Bone marrow (tissue), 2 donors: ENCODE measurements at places on chromosomes 12 and 14.

DNA sequence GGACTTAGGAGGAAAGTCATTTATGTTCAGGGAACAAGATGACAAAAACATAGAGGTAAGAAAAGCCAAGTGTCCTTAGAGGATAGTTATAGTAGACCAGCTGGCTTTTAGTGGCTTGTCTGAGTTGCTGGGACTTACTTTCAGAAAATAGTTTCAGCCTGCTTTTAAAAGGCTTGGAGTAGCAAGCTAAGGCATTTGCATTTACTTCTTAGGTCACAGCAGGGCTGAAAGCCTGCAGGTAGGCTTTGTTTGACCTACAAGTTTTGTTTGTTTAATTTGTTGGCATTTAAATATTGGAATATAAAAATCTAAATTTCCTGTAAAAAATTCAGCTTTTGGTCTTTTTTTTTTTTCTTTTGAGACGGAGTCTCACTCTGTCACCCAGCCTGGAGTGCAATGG, 5.1 kb downstream of the ACSS3 start:
- DNase-seq = no peak

GRCh38 chr12:70005864-70006618, 181.0 kb downstream of the MYRFL start:
- no peak for DNase-seq

DNA sequence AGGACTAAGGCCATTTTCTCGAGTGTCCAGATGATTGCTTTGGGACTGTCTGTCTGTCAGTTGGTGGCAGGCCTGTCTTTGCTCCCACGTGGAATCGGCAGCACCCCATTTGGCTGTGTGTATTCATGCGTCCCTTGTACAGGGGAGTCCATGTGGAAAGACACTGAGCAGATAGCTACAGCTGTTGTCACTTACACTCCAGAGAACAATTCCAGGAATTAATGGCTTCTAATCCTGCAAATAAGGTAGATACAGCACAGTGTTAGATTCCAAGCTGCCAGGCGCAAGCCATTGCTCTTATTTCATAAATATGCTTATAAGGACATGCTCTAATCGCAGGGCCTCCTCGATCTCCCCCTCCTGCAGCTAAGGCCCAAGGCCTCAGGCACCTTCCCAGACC, 208.8 kb downstream of the VRK1 start:
- no peak for DNase-seq

GRCh38 chr12:54596526-54596946, 8.1 kb upstream of the PPP1R1A start:
- DNase-seq = no peak

- no peak for DNase-seq
These were observed 7.4 kb downstream of the TXNRD1 start for GRCh38 chr12:104222976-104223375.

DNA sequence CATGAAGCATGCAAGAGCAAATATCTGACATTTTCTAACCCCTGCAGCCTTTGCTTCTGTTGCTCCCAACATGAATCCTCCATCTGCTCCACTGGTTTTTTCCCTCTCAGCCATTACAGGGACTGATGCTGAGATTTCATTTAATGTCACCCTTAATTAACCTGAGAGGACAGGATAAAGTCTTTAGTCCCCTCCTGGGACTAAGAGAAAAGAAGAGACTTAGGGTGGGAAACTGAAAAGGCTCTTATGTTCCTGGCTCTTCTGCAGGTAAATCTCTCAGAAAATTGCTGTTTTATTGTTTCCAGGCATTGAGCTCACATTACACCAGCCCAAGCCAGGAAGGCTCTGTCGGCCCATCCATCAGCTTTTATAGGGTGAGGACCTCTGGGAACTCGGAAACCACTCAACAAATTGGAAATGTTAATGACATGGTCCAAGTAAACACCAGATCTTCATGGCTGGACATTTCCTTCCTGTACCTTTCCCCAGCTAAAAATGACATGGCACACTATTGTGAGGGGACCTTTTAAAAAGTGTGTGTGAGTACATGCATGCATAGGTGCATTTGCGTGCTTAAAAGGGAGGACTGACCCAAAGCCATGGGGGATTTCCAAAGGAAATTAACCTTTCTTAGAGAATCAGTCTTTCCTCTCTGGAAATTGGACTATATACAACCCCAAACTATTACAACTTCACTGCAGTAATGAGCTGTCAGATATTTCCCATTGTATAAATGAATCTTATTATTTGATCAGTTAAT, 408.1 kb upstream of the TMTC1 start:
- no peak for DNase-seq

DNA sequence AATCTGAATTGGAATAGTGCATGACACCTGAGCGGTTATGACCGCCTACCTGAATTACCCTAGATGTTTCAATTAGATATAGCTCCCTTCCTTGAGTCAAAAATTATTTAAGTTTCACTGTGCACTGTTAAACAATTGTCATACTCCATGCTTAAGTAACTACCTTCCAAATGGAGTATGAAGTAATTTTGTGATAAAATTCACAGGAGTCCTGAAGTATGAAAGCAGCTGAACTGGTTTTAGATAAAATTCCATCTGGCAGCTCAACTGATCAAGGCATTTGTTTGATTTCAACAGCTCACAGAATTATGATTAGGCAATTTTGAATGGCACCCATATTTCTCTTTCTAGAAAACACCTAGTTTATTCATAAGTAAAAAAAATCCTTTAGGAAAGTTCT, 19.5 kb downstream of the PRICKLE1 start:
- no peak for DNase-seq

- DNase-seq = no peak
These were observed 64.9 kb upstream of the ZDHHC17 start for GRCh38 chr12:76698966-76699365.
